Pancreas (tissue), 10 donors: ENCODE measurements at places on chromosomes 7 and 10. TPM values are rescaled to one million over a fixed set of nuclear protein-coding genes. Genes with fewer than 3 reads are reported as not detected.
A peak's percentile ranks its signal among the peaks of the same experiment; 100 is the strongest.

Gene COL13A1
- 0.89 TPM for total RNA-seq

Gene CACNA2D1
- total RNA-seq: 0.79 TPM

Gene TMEM178B
- 2.9 TPM for total RNA-seq

Gene SPDYE9
- total RNA-seq: not detected

Gene ABCC2
- 0.79 TPM for total RNA-seq

Gene NUTM2E
- not detected for total RNA-seq

Gene SLC26A3
- total RNA-seq: not detected

DNA sequence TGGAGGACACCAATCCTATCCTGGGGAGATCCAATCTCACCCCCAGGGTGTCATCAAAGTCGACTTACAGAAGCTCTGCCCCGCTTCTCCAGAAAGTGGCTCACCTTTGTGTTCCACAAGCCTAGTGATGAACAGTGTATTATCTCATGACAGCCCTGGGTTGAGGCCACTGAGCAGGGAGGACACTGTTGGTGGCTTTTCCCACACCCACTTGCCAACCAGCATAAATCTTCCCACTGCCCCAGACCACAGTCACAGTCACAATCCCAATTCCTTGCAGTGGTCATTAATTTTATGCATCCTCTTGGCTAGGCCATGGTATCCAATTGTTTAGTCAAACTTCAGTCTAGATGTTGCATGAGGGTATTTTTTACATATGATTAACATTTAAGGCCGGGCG lies 18.4 kb downstream of the TNS3 start:
- no peak for DNase-seq

- peak; percentile 66 for DNase-seq
Observed at GRCh38 chr7:107201795-107202450, 33.1 kb downstream of the HBP1 start.

DNA sequence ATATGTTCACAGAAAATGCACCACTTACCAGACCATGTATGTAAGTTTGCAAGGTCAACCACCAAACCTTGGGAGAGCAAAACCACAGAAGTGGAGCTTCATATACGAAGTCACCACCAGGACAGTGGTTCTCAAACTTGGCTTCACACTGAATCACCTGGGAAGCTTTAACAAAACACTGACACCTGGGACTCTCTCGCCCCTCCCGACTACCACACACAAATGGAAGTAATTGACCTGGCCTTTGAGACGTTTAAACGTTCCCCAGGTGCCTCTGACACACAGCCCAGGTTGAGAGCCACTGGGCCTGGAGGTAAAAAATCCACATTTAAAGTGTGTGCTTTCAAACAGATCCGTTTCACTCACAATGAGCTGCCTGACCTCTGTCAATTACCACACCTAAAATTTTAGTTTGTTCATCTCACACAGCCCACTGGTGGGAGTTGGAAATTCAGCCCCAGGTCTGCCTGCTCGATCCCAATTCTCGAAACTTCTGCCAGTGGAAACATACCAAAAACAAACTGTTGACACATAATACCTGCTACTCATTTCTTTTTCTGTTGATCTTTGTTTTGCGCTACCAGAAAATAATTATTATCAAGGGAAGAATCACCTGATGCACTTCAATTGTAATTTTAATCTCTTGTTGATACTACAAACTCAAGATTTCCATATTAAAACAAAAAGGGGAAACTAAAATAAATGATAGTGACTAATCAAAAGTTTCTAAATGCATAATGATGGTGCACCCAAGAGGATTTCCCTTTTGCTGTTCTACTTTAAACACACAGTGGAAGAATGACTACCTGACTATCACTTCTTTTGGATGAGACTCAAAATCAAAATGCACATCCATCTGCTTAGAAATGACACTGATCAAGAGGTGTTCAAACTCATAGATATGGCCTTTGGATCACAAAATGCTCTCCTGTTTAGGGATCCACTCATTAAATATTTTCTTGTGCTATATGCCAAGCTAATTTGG lies 26.6 kb downstream of the CDNF start:
- no peak for DNase-seq

- no peak for DNase-seq
Observed at GRCh38 chr7:92847305-92847704, 10.9 kb upstream of the CDK6 start.

DNA sequence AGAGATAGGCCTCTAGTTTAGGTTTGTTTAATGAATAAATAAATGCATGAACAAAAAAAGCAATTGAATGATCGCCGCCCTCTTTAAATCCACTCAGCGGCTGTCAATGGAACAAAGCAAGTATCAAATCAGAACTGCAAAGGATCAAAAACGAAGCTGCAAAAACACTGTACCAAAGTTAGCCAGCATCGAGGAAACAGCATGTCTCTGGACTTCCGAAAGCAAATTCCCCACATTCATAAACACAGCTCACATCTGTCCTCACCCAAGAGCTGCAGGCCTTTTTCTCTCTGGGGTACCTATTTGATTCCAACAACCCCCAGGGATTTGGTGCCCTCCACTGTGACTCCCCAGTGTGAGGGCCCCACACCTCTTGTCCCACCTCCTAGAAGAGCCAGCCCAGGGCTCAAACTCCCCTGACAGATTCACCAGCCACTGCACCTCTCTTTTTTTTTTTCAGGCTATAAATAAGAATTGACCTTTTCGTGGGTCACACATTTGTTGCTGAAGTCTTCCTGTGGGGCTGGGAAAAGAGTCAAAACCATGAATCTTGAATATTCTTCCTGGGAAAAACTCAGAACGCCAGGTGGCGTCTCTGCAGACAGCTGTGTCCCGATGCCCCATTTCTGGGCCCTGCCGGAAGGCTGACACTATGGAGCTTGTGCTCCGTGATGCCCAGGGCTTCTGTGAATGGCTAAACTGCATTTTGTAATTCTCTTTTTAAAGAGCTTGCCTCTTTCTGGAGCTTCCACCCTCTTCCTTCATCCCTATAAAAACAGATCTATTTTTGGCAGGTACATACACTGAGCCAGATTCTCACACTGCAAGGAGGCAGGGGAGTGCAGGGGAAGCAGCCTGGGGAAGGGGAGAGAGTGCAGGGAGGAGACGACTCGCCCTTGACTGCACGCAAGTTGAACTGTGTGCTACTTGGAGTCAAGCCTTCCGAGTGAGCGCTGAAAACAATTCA lies 51.7 kb downstream of the HSPA12A start:
- no peak for DNase-seq

DNA sequence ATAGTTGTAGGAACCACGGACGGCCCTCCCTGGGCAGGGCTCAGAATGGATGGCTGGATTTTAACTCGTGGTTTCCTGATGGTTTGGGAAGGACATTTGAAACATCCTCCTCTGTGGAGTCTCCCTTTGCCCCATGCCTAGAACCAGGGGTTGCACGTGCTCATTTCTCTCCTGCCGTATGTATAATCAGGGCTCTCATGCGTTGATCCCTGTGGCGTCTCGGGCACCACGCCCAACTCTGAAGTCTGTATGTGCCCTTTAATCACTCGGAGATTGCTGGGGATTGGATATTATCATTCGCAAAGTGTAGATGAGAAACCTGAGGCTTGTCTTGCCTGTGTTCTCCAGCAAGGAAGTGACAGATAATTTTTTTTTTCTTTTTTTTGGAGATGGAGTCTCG lies 257.1 kb downstream of the CAMK1D start:
- DNase-seq: no peak

DNA sequence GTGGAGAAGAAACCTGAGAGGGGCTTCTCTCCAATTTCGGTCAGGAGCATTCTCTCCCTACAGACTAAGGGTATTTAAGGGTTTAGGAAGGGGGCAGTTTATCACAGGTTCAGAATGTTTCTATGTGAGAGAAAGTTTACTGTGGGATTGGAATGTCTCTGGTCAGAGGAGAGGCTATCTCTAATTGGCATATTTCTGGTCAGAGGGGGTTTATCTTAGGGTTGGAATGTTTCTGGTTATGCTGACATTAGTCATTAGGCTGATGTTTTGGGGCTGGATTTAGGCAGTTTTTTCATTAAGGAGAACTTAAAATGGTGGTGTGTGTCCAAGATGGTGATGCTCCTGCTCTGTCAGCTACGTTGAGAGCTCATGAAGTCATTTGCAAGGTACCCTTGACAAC lies 758.0 kb downstream of the TYW1 start:
- DNase-seq: no peak

GRCh38 chr10:131891929-131892805 lies 8.6 kb upstream of the PPP2R2D start:
- no peak for DNase-seq

GRCh38 chr10:71856619-71857018 lies 5.6 kb upstream of the PSAP start:
- DNase-seq: no peak

GRCh38 chr10:48682265-48682664 lies 2.4 kb upstream of the WDFY4 start:
- DNase-seq: no peak

- no peak for DNase-seq
Observed at GRCh38 chr7:2710901-2711551, 23.0 kb downstream of the AMZ1 start.

DNA sequence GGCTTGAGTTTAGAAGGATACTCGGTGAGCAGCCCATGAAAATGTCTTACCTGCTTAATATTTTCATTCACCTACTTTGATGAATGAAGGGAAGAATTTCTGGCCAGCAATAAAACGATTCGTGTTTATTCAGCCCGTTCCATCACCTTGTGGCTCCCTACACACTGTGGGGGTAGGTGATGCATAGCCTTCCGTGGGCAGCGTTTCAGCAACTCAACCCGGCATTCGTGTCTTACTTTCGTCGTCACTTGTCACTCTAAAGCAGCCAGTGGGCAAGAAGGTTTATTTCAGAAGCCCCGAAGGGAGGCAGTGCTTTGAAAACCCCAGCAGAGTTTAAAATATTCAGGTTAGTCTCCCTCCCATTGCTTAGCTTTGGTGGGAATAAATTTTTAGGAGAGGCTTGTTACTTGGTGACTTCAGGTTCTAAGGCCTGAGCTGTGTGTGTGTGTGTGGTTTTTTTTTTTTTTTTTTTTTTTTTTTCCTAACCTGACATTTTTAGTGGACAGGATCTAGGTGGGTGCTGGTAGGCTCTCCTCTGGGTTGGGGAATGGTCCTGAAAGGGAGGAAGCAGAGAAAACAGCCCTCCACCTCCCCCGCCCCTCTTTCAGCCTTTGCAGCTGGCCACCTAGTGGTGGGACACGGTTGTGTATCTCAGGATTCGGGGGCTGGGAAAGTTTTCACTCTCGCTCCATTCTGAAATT lies 1.8 kb downstream of the GRK5 start:
- peak; percentile 70 for DNase-seq

- no peak for DNase-seq
Observed at GRCh38 chr10:22159180-22159579, 58.6 kb downstream of the EBLN1 start.

DNA sequence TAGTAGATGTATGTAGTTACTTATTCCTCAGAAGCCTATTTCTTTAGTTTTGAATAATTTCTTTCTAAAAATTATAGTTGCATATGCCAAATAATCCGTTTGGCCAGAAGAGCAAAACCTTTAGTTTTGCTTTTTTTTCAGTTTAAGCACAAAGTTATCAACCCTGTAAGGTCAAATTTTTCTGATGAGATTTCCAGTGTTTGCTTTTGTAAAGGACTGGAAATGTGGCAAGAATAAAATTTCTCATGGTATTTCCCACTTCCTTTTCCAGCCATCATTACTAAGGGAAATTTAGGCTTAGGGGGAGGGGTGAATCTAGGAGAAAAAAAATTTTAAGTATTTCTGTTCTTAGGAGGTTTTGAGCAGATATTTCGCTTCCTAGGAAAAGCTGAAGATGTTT lies 7.6 kb downstream of the CALD1 start:
- no peak for DNase-seq

DNA sequence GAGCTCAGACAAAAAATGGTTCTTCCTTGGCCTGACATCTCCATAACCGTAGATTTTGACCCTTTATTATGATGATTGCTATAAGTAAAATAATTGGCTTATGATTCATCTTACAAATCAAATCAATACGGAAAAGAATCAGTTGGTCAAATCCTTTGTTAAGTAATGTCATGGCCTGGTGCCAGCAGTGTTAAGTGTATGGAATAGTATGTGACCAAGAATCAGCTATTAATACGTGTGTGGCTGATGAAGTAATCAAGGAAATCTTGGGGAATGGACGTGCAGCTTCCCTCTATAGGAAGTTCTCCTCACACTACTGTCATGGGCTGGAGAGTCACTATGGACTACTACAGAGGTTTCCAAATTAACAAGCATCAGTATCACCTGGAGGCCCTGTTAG lies 230.6 kb downstream of the TWIST1 start:
- DNase-seq: no peak

DNA sequence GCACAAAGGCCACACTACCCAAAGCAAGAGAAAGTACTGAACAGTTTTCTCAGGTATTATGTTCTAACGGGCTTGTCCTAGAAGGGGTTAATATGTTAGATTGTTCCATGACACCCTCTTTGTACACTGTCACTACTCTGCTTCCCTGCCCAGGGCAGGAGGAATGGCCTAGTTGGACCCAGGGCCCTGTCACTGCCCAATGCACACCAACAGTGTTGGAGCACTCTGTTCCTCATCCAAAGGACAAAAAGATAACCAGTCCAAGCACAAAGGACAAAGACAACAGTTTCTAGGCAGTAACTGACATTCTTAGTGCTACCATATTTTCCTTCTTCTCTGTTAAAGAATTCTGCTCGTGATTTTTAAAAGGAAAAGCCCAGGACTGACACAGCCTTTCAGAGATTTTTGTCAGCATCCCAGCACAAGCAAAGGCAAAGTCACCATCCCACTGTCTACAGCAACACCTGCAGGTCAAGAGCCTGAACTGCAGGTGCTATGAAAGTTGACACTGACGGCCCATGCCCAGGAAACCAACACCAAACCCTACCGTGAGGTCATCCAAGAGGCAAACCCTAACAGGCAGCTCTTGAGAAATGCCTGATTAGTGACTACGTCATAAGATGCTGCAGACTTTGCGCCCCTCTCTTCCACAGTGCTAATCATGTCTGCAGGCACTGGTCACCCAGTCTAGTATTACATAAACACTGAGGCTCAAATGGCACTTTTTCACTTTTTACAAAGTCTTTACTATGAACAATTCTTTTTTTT lies 13.2 kb downstream of the NUDCD3 start:
- DNase-seq: no peak

DNA sequence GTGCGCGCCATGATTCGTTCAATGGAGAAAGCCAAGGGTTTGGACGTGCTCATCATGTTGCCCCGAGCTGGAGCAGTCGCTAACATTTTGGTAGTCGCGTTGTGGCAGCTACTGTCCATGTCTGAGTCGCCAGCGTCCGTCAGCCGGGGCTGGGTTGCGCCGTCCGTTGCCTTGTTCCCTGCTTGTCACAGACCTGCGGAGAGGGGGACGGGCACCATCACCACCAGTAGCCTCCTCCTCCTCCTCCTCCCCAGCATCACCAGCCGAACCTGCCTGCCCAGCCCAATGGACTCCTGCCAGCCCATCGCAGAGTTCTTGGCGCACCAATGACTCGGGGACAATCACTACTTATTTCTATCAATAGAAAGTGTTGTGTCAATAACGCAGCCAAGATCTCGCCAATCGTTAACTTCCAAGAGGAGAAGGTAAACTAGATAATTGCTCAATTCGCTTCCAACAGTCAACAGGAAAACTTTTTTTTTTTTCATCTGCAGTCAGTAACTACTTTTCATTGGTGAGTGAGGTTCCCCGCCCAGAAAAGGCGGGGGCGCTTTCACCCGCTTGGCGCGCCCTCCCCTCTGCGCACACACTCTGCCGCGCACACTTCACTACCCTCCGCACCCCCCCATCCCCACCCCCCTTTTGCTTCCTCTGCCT lies at the start of gene FEZF1:
Gene FEZF1 (minus strand): TSS at position 432 of the 657 bp plus-strand sequence. CDS start 313 bp downstream, at position 119.
- no peak for DNase-seq

GRCh38 chr7:51459809-51460208 lies 143.2 kb upstream of the COBL start:
- DNase-seq: no peak
